Glomerular endothelial cell (primary cell): ENCODE measurements at places on chromosomes 16 and 17.

GRCh38 chr17:31841850-31842194 is 17.2 kb downstream of the COPRS start:
- DNase-seq, result no peak

DNA sequence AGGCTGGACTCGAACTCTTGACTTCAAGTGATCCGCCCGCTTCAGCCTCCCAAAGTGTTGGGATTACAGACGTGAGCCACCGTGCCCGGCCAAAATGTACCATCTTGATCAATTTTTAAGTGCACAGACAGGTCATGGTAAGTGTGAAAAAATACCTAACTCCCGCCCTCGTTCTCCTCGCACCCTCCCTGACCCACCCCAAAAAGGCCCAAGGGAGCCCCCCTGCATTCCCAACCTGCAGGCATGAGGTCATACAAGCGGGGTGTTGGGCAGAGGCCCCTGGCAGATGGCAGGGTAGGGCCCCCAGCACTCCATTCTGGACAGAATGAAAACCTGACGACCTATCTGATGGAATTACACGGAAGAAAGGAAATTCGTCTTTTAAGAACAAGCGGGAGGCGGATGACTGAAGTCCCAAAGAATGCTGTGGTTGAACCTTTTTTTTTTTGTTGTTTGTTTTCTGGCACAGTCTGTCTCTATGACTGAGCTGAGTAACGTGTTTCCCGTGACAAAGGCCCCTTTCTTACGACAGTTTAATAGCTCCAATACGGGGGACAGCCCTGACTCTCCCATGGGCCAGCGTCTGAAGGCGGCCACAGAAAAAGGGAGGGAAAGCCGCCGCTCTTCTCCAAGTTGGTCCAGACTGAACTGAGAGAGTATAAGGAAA is 376.4 kb downstream of the SLC39A11 start:
- peak; percentile 77 for DNase-seq

DNA sequence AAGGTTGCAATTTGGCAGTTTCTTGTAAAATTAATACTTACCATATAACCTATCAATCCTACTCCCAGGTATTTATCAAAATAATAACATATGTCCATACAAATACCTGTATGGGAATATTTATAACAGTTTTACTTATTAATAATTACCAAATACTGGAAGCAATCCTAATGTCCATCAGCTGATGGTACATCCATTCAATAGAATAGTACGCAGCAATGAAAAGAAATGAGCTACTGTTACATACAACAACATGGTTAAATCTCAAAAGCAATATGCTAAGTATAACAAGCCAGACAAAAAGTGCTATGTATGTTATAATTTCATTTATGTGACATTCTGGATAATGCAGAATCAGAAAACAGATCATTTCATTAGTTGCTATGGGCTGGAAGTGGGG is 1.2 kb downstream of the HYDIN start:
- no peak for DNase-seq

DNA sequence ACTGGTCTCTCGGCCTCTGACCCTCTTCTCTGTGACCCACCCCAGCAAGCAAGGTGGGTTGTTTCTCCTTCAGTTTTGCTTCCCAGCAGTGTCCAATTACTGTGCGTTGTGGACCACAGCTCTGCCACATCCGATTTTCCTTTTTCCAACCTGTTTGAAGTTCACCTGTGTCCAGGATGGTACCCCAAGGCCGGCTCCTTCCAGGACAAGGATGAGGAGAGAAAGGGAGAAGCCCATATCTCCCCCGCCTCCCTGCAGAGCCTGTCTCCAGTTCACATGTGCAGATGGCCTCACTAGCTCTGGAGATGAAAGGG is 13.5 kb downstream of the NMRAL1 start:
- DNase-seq, result no peak

DNA sequence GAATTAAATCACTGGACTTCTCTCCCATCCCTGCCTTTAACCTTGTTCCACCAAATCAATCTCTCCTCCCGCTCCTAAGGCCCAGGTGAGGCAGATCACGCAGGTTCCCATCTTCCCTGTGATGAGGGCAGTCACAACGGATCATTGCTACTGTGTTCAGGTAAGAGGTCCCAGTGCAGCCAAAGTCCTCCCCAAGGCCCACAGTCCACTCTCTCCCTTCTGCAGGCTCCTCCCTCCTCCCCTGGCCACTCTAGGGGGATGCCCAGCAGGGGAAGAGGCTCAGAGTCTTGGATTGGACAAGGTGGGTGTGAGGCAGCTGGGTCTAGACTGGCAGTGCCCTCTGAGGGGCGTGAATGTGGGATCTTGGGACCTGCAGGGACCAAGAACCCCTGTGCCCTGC is 2.6 kb upstream of the ADGRG3 start:
- DNase-seq, result no peak

DNA sequence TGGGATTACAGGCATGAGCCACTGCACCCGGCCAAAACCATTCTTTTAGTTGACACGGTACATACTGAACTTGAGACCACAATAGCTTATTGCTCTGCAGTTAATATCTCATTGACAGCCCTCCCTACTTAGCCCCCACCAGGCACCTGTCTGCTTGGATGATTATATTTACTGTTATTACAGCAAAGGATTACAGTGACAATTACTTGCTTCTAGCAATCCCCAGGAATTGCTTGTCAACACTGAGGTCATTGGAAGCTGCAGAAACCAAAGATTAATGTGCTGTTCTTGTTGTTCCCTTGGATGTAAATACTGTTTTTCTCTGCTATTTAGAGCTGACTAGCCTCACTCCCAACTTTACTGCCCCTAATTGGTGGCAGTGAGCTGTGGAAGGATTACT is 211.2 kb downstream of the LGALS9B start:
- no peak for DNase-seq

- DNase-seq, result no peak
These were observed 30.0 kb downstream of the HNF1B start for GRCh38 chr17:37714897-37715296.

GRCh38 chr16:12170103-12171040 is 193.8 kb downstream of the SNX29 start:
- no peak for DNase-seq

DNA sequence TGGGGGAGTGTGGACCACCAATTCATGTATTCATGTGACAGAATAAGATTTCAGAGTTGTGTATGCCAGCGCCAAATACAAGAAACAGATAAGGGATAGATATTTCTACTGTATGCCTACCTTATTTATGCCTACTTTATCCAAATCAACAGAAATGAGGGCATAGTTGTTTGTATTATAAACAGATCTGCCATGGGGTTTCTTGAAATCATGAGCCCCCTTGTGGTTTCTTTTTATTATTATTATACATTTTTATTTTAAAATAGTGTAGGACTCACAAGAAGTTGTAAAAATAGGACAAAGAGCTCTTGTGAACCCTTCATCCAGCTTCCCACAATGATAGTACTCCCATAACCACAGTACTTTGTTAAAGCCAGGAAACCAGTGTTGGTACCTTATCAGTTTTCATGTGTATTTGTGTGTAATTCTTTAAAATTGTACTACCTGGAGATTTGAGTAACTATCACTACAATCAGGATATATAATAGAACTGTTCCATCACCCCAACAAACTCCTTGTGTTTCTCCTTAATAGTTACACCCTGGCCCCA is 229.4 kb downstream of the CCDC182 start:
- DNase-seq, result no peak

DNA sequence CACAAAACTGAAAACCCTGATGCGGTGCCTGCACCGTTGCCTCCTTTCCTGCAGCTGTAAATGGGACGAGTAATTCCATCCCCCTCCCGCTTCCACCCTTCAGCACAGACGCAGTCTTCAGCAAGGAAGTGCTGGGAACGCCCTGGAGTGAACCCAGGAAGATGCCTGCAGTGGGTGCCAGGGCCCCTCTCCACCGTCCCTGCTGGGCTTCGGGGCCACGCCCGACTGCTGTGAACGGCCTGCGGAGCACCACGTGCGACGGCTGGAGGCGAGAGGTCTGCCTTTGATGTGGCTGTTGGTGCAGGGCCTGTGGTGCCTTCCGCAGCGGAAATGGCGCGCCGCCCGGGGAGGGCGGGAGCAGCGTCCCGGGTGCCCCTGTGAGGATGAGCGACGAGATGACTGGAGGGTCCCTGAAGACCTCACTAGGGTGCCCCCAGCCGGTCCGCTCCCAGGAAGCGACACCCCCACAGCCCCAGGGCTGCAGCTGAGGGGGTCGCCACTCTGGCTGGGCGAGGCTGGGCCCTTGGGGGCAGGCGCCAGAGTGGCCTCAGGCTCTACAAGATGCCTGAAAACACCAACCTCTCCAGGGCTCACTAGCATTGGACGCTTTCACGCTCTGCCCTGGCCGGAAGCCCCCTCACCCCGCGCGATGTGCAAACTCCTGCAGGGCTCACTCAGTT is 749 bp upstream of the MC1R start:
- DNase-seq, result no peak

DNA sequence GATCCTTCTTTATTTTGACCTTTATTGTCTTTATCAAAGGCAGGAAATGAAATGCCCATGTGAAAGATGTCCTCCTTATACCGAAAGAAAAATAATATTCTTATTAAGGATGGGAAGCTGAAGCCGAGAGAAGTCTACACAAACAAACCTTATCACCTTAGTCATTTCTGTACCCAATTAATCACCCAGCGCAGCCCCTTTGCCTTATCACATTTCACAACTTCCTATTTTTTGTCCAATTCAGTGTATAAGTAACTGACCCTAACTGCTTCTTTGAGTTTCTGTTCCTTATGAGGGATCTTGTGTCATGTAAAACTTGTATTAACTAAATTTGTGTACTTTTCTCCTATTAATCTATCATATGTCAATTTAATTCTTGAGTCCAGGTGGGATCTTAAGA is 16.4 kb upstream of the CCL23 start:
- DNase-seq, result no peak

- DNase-seq, result no peak
These were observed 116.5 kb downstream of the CLEC16A start for GRCh38 chr16:11060842-11061241.

DNA sequence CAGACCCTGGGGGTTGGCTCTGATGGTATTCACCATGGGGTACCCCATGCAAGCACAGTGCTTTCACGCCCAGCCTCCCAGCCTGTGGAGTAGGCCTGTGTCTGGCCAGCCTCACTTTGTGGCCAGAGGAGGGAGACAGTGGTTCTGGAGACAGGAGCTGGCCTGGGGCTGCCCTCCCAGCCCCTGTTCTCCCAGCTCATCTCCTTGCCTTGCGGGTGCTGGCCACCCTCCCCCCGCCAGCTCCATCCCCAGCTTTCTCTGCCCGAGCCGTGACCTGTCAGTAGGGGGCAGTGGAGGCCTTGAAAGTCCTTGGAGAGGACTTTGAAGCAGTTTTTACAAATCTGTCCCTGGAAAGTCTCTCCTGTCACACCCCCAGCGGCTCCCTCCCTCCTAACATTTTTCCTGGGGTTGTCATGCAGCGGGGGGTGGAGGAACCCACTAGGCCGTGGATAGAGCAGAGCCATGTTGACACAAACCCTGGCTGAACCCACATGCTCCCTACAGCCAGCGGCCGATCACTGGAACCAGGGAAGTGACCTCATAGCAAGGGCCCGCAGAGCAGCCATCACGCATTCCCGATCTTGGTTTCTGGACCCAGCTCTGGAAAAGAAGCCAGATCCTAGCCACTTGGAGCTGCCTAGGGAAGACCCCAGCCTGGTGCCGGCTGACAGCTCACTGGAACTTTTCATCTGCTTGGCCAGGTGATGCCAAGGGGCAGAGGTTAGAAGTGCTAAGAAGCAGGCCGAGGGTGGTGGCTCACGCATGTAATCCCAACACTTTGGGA is 289.4 kb downstream of the SEC14L1 start:
- DNase-seq, result peak; percentile 54

DNA sequence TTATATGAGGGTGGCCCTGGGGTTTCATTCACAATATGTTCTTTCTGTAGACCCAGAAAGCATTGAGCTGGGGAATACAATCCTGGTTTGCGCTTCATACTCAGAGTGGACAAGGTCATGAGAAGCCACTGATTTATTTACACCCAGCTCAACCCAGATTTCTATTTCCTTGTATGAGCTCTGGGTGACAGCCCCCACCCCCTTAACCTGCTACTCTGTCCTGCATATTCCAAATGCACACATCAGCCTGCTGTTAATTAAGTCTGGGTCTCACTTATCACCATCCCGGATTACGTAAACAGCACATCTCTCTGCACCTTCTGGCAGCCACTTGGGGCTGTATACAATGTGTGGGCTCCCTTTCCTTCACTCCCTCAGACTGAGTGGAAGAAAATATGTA is 102.4 kb downstream of the DNAH9 start:
- DNase-seq, result no peak

- no peak for DNase-seq
These were observed 78.6 kb downstream of the HS3ST3A1 start for GRCh38 chr17:13523164-13523563.

DNA sequence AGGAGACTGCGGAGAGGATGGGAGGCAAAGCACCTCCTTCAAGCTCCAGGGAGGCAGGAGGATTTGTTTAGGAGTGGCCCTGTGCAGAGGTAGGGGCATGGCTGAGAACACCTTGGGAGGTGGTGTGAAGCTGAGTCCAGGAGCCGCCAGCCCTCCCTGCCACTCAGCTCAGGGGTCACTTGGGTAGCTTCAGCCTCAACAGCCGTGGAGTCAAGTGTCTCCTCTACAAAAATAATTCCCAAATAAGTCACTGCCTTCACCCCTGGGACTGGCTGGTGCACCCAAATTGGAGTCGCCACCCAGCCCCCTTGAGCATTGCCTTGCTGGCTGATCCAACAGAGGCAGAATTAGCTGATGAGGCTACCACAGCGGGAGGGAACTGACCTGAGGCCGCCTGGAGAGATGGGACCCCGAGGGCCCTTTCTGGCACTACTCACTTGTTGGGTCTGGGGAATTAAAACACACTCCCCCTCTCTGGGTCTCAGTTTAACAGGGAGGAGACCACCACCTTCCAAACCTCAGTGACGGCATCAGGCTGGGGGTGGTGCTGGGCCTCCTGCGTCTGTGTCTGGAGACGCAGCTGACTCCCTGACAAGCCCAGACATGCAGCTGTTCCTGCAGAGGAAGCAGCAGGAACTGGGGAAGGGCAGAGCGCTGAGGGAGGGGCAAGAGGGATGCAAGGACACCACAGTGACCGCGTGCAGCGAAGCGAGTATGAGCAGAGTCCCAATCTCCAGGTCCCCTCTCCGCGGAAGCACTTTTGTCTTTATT is 87.9 kb upstream of the TOB1 start:
- DNase-seq, result no peak

DNA sequence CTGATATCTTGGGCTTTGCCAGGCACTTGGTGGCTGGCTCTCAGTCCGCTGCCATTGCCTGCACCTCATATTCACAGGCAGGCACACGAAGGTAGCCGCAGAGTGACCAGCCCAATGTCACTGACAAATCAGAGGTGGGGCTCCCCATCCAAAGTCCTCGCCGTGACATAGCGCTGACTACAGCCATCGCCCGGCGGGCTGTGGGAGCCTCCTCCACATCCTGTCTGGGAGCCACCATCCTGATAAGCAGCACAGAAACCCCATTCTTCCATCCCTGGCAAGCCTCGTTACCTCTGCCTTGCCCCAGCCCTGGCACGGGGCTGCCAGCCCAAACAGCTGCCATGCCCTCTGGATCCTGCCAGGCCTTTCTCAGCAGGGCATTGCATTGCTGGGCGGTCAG is 437.8 kb downstream of the SLC39A11 start:
- DNase-seq, result no peak

- DNase-seq, result no peak
These were observed 11.9 kb downstream of the C16orf86 start for GRCh38 chr16:67678354-67679023.
